ENCODE measurements at places on chromosomes 2 and 18.

GRCh38 chr2:204625135-204625534, 79.9 kb downstream of the PARD3B start:
- DNase-seq, result peak; percentile 19

DNA sequence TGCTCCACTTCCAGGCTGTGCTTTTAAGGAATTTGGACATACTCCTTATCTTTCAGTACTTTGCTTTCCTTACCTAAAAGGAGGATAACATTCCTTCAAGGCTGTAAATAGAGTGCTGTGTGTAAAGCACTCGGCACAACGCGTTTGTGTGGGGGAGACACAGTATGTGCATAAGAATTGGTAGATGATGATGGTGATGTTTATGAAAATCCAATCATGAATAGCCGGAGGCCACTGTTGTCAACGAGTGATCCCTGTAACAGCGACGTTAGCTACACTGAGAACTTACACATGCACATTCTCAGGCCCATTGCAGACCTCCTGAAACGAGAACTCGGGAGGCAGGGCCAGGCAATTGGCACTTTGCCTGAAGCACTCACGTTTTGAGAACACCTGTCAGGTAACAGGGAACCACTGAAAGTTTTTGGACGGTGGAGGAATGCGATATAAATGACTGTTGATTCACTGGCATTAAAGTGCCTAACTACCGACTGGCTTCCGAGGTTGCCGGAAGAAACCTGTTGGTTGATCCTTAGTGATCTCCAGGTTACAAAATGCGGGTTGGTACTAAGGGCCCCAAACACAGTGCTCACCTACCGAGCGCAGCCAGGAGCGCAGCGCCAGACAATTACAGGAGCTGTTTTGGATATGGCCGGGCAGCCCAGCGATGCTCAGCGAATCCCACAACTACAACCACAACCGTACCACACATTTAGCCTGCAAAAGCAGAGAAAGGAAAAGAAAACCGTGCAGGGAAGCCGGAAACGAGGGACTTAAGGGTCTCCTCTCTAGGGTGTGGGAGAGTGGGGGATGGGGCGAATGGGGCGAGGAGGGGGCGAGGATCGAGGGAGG, 1.0 kb upstream of the MAP4K4 start:
- DNase-seq, result peak; percentile 30

- DNase-seq, result no peak
Observed at GRCh38 chr2:74332550-74333174, 10.6 kb downstream of the SLC4A5 start.

DNA sequence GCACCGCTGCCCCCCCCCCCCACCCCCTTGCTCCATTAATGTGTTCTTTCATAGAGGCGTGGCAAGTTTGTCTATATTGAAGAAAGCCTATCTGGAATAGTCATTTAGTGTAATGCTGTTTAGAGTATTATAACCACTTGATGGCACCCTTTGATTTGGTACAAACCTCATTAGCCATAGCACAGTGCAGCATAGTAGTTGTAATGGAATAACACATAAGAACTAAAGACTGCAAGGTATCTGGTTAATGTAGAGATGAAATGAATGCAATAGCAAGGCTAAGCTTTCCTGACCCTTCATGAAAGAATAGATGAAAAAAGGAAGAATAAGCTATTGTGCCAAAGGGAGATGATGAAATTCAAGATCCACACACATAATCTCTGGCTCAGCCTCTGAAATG, 81.9 kb downstream of the EHBP1 start:
- DNase-seq, result peak; percentile 38

DNA sequence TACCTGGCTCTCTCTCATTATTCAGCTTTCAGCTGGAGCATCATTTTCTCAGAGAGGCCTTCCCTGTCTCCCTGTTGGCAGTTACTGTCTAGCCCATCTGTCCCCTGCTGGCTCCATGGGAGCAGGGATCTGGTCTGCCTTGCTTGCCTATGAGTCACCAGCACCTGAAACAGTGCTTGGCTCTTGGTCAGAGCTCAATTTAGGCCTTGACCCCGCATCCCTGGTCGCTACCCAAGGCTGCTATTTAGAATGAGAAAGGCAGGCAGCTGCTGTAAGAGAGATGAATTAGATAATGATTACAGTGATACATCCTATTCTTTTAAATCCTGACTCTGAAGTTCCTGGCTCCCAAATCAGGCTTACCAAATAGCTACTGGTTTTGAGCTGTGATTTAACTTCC, 32.9 kb downstream of the KCNE4 start:
- no peak for DNase-seq

- peak; percentile 11 for DNase-seq
Observed at GRCh38 chr2:226828191-226828590, 7.7 kb upstream of the RHBDD1 start.

DNA sequence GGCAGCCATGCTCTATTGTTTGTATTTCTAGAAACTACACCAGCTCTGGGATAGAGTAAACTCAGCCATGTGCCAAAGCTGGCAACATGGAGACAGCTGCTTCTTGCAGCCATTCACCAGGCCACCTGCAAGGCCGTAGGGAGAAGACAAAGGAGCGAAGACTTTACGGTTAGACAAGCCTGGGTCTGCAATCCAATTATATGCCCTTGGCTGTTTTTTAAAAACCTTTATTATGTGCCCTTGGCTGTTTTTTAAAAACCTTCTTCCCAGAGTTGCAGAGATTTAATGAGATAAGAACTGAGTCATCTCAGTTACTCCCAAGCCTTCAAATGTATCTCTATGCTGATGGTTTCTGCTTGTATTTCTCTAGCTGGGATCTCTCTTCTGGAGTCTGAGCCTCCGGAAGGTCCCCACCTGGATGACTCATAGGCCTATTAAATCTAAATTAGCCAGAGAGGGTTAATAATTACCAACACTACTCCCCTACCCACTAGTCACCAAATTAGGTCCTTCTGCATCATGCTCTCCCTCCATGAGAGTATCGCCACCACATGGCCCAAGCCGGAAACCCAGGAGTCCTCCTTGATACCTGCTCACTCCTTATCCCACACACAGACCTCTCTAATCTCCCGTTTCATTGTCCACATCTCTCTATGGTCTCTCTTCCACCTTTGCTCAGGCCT, 17.5 kb upstream of the DPP4 start:
- DNase-seq, result peak; percentile 19

GRCh38 chr18:79366177-79367094, 29.3 kb upstream of the NFATC1 start:
- DNase-seq, result peak; percentile 86

GRCh38 chr2:149924028-149924427, 336.5 kb upstream of the MMADHC start:
- DNase-seq, result no peak

- no peak for DNase-seq
Observed at GRCh38 chr2:216328347-216328746, 43.9 kb downstream of the MARCHF4 start.

GRCh38 chr2:162044586-162044985, 29.4 kb downstream of the DPP4 start:
- no peak for DNase-seq

- DNase-seq, result peak; percentile 75
Observed at GRCh38 chr2:182915369-182916326, 49.2 kb upstream of the FRZB start.

DNA sequence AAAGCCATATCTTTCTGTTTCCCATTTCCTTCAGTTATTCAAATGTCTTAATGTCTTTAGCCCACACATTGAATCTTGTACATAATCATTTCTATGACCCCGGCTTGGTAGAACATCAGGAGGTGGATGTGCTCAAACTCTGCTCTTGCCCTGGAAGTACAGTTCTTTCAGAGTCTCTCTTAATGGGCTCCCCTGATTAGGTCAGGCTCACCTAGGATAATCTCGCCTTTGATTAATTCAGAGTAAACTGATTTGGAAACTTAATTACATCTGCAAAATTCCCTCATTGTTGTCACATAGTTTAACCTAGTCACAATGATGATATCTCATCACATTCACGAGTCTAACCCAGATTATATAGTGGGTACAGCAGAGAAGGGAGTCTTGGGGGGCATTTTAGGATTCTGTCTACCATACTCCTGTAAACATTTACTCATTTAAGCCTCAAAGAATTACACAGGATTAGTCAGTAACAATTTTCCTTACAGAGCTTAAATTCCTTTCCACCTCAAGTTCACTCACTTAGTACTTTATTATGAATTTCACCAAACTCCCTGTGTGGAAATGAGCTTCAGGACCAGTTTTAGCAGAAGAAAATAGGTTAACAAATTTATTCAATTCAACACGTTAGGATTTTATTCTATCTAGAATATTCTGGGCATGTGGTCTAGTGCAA, 135.5 kb downstream of the FHOD3 start:
- no peak for DNase-seq

DNA sequence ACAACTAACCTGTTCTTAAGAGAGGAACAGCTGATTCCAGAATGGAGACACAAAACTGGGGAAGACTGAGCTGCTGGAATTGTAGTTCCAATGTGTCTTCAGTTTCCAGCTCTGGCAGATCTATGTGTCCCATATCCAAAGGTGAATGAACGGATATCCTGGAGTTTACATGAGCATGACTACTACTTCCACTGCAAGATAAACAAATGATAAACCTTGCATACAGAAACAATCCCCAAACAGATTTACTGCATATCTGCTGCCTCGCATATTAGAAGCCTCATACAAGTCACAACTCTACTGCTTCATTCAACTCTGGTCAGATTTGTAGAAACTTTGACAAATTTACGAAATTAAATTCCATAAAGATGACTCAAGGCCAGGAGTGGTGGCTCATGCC, 15.0 kb downstream of the RTTN start:
- no peak for DNase-seq

DNA sequence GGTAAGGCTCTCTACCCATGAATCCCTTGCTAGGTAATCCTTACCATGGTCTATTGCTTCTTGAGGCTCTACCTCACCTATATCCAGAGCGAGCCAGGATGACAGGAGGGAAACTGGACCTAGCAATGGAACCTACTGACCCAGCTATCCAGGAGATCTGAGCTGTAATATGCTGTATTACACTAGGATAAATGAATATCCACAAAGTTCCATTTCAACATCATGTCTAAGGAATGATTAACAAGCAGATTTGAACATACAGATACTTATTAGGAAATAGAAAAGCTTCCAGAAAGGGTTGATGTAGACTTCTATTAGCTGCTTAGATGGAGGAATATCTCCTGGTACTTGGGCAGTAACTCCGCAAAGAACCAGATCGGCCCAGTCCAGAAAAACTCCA, 110.1 kb downstream of the BAZ2B start:
- no peak for DNase-seq

DNA sequence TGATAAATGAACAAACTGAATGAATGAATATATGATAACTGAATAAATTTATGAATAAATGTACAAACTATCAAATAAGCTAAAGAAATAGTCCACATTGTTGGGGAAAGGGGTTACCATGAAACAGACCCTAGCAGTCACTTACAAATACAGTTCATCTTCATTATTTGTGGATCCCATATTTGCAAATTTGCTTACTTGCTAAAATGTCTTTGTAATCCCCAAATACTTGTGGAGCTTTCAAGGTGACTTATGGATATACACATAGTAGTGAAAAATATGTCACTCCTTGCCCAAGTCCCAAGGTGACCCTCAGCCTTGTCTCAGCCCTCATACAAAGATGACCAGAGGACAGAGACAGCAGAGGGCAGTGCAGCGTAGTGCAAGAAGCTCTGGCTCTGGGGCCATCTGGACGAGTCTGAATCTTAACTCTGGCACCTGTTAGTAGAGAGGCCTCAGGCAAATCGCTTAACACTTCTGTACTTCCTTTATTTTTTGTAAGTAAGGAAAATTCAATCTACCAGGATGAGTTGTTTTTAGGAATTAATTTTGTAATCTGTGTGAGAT, 3.1 kb downstream of the PAIP2B start:
- peak; percentile 52 for DNase-seq

DNA sequence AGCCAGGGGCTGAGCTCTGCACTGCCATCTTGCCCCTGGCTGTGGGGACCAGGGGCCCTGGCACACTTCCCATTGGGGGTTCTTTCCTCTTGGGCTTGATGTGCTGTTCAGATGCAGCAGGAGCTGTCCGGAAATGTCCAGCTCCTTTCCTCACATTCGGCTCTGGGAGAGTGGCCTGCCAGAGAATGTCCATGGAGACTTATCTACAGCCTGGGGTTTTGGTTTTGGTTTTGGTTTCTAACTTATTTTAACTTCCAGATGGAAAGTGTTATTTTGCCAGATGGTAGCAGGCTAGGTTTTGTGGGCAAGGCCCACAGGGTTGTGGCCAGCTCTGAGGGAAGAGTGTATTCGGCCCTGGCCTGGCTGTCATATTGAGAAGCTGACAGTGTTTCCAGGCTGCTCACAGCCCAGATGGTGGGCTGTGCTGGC, 177.3 kb downstream of the ANKRD30B start:
- no peak for DNase-seq

DNA sequence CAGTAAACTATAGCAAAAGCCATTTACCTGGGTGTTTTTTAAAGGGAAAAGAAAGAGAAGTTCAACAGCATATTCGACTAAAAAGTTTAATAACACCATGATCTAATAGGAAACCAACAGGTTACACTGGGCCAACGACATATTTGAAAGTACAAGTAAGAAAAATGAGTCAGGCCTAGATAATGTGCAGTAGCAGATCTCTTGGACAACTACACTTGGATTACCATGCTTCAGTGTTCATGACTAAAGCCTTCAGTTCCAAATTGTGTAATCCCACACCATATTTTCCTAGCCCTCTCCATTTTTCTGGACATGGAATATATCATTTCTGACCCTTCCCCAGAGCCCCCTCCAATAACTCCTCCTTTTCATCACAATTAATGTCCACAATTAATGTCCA, 39.1 kb upstream of the FIGN start:
- DNase-seq, result peak; percentile 77

GRCh38 chr2:74078466-74078865, 69.2 kb downstream of the BOLA3 start:
- no peak for DNase-seq

- no peak for DNase-seq
Observed at GRCh38 chr2:129673234-129673633, 306.2 kb upstream of the RAB6C start.

DNA sequence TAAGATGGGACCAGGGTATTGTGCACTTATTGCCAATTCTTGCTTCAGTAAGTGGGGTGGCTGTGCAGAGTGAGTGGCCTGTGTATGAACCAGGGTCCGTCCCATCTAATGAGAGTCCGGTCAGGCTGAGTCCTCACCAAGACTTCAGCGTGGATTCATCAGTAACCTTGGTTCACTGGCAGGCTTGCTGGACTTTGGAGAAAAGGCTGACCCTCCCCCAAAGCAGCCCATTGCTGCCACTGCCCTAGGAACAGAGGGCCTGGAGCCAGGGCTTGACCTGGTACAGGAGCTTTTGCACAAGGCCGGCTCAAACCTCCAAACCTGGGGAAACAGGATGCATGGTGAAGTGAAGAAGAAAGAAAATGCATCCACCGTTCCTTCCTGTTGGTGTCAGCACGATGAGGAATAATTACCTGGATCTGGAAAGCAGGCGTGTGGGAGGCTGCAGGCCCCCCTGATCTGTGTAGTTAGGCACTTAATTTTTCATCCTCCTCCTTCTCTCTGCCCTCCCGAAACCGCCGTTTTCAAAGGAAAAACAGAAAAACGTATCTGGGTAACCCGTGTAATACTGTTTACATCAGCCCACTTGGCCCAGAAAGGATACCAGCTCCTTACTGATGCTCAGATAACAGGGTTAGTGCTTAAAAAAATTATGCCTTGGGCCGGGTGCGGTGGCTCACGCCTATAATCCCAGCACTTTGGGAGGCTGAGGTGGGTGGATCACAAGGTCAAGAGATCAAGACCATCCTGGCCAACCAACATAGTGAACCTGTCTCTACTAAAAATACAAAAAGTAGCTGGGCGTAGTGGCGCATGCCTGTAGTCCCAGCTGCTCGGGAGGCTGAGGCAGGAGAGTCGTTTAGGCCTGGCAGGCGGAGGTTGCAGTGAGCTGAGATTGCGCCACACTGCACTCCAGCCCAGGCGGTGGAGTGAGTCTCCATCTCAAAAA, 147.7 kb downstream of the TGIF1 start:
- DNase-seq, result no peak
